ENCODE measurements at places on chromosomes 6 and 20.

- DNase-seq, result no peak
Measured at GRCh38 chr6:33623895-33624381, 2.8 kb downstream of the ITPR3 start.

DNA sequence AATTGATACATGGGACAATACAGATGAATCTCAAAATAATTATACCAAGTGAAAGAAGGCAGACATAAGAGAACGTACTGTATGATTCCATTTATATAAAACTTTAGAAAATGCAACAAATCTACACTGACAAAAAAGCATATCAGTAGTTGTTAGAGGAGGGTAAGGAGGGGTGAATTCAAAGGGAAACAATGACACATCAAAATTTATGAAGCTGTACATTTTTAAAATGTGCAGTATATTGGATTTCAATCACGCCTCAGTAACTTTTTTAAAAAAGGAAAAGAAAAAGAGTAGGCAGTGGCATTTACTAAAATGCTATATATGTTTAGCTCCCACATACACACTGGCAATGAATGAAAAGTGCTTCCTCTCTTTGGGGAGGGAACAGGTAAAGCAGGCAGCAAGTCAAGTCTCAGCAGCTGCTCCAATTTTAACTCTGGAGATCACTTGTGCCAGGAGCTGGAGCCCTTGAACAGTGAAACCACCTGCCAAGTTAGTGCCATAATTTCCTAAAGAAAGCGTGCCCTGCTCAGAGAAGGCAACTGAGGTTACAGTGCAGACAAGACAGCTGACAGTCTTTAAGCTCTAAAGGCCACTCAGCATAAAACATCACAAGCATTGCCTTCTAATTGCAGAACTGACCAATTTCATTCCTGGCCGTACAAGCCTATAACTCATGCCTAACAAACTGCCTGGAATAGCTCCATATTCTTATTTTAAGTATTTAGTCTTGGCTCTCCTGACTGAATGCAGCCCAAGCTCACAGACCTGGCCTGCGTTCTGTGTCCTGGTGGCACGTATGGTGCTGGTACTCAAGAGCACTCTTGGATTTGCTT, 10.9 kb downstream of the FKBP1A start:
- no peak for DNase-seq

DNA sequence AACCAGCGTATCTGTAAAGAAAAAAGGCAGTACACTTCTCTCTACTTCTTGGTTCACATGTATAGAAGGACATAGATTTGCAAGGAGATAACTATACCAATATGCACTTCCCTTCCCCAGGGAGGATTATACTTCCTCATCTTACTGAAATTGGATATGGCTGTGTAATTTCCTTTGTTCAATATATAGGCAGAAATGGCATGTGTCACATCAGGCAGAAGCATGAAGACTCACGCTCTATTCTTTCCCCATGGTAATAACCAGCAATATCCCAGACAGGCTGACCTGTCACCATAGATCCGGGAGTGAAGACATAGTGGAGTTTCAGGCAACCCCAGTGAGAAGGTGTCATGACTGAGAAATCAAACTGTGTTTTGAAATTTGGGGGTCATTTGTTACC, 518.3 kb downstream of the KIF16B start:
- DNase-seq, result no peak

- no peak for DNase-seq
Measured at GRCh38 chr6:43490523-43490939, 13.2 kb downstream of the TJAP1 start.

GRCh38 chr6:107585815-107586435, 96.0 kb downstream of the SOBP start:
- DNase-seq, result no peak

DNA sequence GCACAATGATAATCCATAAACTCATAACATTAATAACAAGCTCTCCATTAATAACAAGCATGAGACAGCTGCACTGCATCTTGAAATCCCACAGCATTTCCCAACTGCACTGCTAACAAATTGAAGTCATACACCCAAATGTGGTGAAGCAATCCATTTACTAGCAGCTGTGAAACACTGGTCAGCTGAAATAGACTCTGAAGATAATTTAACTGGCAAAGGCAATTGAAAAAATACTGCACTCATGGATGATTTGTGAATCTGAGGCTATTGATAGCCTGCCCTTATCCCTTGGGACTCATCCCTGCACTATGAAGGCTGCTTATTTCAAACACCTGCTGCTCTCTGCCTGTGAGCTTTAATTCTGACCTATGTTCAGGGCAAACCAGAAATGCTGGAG, 49.1 kb upstream of the PLCB1 start:
- DNase-seq, result no peak
